ENCODE measurements at places on chromosomes 5 and 9.
A peak's percentile ranks its signal among the peaks of the same experiment; 100 is the strongest.

- no peak for DNase-seq
Measured at GRCh38 chr9:97309260-97309659, 1.8 kb downstream of the CCDC180 start.

DNA sequence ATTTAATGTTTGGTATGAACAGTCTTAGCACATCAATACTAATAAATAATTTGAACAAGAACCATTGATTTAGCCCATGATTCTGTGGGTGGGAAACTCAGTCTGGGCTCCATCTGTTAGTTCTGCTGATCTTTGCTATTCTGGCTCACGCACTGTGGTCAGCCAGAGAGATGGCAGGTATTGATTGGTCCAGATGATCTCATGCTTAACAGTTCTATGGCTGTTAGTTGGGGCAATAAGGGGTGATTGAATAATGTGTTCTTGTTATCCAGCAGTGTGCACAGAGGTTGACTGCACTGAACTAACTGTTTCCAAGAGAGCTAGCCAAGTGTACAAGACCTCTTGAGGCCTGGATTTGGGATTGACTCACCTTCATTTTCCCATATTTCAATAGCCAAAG, 824.3 kb downstream of the SEMA5A start:
- DNase-seq, result no peak

- no peak for DNase-seq
Measured at GRCh38 chr5:65805089-65805488, 83.1 kb downstream of the NLN start.

GRCh38 chr5:1298067-1298551, 3.2 kb upstream of the TERT start:
- DNase-seq, result no peak

- DNase-seq, result no peak
Measured at GRCh38 chr5:144089401-144090021, 80.9 kb downstream of the YIPF5 start.

DNA sequence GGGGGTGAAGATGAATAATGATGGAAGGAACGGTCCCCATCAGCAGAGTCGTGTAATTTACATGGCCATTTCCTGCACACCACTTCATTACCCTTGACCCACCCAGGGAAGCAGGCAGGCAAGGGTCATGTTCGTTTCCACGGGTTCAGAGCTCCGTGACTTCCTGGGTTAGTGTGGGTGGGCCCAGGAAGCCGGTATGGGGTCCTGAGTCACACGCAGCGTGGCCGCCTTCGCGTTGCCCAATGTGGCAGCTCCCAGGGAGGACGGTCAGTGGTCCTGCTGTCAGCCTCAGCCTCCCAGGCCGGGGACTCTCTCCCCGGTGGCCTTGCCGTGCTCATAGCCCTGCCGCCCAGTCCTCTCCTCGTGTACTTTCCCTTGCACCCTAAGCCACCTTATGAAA, 5.1 kb upstream of the TERT start:
- DNase-seq, result no peak

DNA sequence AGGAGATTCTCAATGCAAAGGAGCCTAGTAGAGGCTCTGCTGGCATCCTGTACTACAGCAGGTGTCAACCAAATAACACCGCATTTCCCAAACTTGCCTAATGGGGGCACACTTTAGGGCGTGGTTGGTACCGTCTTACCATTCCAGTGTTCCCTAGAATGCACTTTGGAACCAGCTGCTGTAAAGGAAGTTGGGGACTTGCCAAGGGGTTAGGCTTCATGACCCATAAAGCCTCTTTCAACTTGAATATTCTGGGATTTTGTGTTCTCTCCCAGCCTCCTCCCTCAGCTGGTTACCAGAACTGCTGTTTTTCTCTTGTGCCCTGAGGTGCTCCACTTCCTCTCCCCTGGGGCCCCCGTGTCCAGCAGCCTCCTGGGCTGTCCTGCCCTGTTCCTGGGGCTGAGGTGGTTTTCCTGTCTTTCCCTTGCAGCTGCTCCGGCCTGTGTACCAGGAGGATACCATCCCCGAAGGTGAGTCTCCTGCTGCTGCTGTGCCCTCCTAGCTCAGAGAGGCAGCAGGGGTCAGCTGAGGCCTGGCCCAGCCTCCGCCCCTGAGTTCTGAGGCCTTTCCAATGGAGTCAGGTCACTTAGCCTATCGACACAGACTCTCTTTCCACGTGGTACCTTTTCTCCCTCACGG, 44.7 kb downstream of the RGS3 start:
- no peak for DNase-seq

GRCh38 chr5:57441557-57441956, 41.1 kb downstream of the ACTBL2 start:
- peak; percentile 82 for DNase-seq

Measured in NCI-H2171 treated with DMSO at 0.1 percent for 48 hours (cell line).